ENCODE measurements at places on chromosomes 6 and 20.

GRCh38 chr20:62149532-62150309 lies 6.2 kb downstream of the SS18L1 start:
- DNase-seq = no peak

DNA sequence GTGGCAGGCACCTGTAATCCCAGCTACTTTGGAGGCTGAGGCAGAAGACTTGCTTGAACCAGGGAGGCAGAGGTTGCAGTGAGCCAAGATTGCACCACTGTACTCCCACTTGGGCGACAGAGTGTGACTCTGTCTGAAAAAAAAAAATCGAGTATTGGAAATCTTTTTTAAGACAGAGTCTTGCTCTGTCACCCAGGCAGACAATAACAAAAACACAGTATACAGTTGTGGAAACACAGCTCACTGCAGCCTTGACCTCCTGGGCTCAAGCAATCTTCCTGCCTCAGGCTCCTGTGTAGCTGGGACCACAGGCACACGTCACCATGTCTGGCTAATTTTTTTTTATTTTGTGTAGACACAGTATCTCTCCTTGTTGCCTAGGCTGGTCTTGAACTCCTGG lies 15.0 kb downstream of the NANP start:
- no peak for DNase-seq

DNA sequence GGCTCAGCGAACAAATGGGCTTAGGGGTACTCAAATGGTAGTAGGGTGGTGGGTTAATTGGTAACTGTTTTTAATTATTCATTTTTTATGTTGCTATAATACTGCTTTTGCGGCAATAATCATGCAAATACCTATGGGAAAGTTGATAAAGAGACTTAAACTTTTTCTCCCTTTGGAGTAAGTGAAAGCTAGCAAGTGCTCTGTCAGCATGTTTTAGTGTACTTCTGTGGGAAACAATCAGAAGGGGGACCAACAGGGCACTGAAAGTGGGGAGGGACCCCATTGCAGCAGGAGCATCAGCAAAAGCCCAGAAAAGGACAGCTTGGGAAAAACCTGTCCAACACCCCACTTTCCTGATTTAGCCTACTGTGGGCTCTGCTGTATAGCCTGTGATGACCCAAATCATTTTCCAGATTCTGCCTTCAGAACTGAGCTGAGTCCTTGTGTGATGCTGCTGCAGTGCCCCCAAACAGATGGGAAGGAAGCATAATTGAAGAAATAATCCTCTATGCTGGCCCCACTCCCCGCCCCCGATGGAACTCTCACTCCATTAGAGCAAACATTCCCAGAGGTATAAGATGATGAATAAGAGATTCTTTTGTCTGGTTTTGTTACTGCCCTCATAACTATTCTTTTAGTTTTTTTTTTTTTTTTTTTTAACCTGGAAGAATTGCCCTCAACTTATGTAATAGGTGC lies 322.8 kb downstream of the CD83 start:
- no peak for DNase-seq

- DNase-seq = no peak
These were observed 10.5 kb upstream of the OGFRL1 start for GRCh38 chr6:71277926-71278600.

DNA sequence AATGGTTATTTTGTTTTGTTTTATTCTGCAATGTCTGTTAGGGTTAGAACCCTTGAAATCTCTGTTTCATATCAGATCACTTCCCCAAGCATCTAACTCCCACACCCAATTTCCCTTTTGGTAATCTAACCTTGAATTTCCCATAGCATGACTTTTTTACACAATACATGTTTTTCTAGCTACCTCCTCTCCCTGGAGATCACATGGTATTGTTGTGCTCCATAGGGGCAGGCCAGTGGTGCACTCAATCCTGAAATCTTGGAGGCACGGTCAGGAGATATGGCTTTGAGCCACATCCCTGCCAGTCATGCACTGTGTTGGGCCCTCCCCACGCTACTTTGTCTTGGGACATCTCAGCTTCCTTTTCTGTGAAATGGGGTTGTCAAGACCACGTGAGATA lies 36.7 kb upstream of the NNAT start:
- DNase-seq = no peak

DNA sequence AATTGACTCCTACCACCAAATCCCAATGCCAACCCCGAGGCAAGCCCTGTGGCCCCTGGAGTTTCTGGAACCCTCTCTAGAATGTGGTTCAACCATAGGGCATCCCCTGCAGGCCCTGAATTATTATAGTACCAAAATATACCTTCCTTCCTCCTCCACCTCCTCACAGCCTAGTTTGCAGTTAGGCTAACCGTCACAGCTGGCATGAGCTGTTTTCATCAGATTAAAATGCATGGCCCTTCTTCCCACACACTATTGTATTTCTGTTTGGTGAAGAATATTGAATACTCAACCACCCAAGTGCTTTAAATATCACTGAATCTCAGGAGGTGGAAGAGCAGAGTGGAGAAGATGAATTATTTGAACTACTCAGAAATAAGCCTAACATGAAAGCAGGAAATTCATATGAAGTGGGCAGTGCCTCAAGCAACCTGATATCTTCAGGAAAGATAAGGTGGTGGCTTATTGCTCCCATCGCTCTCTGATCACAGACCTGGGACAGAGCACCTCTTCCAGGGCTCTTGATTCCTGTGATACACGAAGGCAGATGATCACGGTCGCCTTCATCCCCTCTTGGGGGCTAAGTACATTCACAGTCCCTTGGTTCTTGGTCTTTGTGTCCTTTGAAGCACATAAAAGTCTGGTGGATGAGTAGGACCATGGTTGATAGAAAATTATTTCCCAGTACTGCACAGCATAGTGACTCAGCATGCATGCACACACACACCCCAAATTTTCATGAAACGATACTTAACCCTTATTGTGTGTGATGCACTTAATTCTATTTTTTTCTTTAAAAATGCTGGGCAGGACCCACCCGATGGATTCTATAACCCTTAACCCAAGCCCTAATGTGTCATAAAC lies 90.9 kb downstream of the PSMG4 start:
- DNase-seq = peak; percentile 66

GRCh38 chr6:2600363-2600762 lies 150.4 kb downstream of the MYLK4 start:
- no peak for DNase-seq

DNA sequence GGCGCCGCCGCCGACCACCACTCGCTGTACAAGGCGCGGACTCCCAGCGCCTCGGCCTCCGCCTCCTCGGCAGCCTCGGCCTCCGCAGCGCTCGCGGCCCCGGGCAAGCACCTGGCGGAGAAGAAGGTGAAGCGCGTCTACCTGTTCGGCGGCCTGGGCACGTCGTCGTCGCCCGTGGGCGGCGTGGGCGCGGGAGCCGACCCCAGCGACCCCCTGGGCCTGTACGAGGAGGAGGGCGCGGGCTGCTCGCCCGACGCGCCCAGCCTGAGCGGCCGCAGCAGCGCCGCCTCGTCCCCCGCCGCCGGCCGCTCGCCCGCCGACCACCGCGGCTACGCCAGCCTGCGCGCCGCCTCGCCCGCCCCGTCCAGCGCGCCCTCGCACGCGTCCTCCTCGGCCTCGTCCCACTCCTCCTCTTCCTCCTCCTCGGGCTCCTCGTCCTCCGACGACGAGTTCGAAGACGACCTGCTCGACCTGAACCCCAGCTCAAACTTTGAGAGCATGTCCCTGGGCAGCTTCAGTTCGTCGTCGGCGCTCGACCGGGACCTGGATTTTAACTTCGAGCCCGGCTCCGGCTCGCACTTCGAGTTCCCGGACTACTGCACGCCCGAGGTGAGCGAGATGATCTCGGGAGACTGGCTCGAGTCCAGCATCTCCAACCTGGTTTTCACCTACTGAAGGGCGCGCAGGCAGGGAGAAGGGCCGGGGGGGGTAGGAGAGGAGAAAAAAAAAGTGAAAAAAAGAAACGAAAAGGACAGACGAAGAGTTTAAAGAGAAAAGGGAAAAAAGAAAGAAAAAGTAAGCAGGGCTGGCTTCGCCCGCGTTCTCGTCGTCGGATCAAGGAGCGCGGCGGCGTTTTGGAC lies 2.0 kb downstream of the SOX4 start:
- no peak for DNase-seq

DNA sequence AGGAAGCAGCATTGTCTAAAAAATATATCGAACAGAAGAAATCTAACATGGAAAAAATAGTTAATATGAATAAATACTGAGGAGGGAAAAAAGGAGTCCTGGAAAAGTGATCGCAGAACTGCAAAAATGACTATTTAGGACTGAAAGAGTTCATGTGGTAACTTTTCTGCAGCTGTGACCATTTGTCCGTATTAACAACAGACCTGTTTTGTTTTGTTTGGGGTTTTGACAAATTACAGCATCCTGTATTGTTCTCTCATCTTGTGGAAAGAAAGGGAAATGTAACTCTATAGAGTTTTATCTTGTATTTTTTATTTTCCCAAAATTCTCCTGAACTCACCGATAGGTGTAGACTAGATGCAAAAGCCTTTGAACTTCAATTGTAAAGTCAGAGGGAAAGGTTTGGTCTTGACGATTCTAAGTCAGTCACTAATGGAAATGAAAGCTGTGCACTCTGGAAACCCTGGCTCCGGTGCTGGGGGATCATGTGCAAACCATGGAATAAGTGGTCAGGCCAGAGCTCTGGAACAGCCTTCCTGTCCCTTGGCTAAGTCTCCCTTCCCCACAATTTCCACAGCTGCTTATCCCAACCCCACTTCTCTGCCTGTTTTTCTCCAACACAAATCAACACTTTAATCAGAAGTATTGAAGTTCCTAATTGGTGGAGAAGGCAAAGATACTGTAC lies 51.2 kb upstream of the MARCKS start:
- DNase-seq = no peak

- DNase-seq = no peak
These were observed 5.9 kb downstream of the NUDT3 start for GRCh38 chr6:34386316-34387137.

- DNase-seq = no peak
These were observed 24.0 kb downstream of the SDCBP2 start for GRCh38 chr20:1304710-1305515.

DNA sequence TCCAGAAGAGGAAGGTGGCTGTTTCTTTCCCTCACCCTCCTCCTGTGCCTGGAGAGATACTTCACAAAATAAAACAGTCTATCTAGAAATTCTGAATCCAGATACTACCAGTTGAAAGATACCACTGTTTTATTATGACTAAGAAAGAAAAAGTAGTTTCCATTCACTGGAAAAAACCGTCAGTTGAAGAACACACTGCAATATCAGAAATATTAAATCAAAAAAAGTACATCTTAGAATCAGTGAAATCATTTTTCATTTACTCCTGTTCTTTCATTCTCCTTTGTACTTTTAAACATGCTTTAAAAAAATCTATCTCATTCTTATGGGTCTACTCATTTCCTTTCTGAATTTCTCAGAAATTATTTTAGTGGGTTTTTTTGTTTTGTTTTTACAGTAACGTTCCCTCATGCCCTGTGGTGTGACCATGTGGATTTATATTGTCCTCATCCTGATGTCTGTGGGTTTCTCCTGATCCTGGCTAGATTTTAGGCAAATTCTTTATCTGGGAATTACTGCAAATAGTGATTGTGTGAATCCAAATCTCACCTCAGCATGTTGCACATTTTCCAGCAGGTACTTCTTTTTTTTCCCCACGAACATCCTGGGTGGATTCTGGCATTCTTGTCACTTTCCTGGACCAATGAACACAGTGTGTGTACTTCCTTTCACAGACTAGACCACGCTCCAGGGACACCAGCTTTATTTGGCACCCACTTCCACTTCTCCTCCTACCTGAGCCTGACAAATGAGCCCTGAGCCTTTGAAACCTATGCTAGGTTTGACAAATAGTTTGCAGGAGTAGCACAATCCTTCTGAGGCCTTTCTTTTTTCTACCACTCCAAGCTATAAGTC lies 114.0 kb upstream of the LAMP5 start:
- DNase-seq = no peak

DNA sequence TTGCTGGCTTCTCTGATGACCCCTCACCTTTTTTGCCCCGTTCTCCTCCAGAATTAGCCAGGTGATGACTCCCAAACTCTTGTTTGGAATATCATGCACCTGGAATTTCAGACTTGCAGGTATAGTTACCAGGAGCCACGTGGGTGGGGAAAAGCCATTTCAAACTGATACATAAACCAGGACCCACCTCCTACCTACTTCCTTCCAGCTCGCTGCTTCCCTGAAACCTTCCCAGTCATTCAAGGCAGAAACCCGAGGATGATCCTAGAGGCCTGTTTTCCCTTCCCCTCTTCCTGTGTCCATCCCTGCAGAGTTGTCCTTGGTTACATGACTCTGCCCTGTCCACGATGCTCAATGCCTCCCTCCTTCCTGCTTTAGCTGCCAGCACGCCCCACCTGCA lies 101.9 kb downstream of the MTHFD1L start:
- no peak for DNase-seq

GRCh38 chr20:57236813-57237584 lies 29.4 kb downstream of the BMP7 start:
- no peak for DNase-seq

- DNase-seq = no peak
These were observed 279.4 kb downstream of the RFPL4B start for GRCh38 chr6:112626468-112627082.

- no peak for DNase-seq
These were observed 87.5 kb downstream of the ZFP64 start for GRCh38 chr20:52103913-52104545.

GRCh38 chr6:88455317-88455716 lies 289.2 kb upstream of the CNR1 start:
- no peak for DNase-seq

DNA sequence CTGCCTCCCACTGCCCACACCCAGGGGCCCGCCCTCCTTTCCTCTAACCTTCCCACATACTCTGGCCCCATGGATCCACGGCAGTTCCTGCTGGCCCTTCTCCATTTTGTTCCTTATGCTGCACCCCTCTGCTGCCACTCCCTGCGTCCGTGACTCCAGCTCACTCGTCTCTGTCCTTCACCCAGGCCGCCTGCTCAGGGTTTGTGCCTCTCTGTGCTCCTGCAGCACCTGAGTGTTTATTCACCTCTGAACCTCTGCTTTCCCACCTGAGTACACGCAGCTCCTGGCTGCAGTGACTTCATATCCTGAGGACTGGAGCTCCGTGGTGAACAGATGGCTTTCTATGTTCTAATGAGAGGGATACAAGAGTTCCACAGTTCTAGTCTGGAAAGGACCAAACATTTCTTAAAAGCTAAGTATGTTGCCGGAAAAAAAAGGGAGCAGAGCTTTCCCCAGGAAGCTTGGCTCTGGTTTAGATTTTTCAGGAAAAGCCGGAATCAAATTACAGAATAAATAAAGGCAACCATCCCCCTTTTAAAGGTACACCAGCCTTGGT lies 1.5 kb upstream of the GNRH2 start:
- peak; percentile 54 for DNase-seq

GRCh38 chr20:25014816-25015215 lies 22.3 kb upstream of the APMAP start:
- no peak for DNase-seq

DNA sequence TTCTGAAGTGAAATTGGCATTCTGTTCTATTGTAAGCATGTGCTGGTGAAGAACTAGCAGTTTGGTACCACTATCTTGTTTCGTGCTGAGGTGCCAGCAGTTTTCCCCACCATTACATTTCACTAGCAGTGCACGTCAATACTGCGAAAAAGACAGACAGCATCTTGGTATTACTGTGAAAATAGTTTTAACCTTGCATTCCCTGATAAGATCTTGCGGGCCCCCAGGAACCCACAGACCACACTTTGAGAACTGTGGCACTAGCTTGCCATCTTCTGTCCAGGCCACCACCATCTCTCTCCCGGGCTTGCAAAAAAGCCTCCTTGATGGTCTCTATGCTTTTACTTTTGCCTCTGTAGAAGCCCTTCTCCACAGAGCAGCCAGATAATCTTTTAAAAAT lies 185.7 kb downstream of the BACH2 start:
- DNase-seq = no peak
